Erythroblast (primary cell): ENCODE measurements at places on chromosomes 2 and 18.
A peak's percentile ranks its signal among the peaks of the same experiment; 100 is the strongest.

GRCh38 chr2:220855296-220855695, 716.8 kb downstream of the EPHA4 start:
- no peak for DNase-seq

DNA sequence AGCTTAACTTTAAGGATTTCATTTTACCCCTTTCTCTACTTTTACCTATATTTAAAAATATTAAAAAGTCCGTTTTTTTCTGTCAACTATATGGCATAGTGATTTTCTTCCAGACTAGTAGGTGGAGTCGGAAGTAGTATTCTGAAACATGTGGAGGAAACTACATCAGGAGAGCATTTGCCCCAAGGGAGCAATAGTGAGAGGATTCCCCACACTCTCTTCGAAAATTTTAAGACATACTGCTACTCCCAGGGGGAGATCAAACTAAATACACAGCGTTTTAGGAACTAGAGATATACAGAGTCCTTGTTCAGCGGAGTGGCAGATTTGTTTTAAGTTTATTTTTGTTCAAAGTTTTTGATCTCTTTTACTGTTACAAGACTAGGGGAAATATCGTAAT, 40.6 kb downstream of the METAP1D start:
- no peak for DNase-seq

DNA sequence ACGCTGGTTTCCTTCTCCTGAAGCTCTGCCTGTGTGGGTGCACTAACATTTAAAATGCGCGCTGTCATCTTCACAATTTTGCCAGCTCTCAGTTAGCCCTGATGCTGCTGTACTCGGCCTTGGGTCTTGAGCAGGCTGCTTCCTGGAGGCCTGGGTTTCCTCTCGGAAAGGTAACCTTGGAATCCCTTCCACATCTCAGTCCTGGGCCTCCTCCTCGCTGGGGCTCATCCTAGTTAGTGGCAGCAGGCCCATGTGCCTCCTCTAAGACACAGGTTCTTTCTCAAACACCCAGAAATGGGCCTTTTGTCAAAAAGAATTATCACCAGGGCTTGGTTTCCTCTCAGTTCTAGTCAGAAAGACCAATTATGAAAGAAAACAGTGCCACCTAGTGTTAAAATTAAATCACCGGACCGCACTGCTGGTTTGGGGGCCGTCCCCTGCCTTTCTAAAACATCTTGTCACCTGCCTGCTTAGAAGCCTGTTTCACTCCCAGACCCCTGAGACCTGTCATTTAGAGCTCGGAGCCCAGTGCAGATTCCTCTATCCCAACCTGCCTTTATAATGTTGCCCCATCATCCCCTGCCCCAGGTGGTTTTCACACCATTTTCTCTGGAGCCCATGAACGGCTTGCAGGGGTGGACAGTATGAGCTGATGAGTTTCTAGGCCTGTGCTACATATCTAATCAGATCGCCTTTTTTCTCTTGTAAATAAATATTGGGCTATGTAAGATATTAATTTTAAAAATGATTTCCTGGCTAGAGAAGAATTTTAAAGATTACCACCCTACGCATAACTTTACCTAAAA, 42.4 kb downstream of the HK2 start:
- peak; percentile 64 for DNase-seq

DNA sequence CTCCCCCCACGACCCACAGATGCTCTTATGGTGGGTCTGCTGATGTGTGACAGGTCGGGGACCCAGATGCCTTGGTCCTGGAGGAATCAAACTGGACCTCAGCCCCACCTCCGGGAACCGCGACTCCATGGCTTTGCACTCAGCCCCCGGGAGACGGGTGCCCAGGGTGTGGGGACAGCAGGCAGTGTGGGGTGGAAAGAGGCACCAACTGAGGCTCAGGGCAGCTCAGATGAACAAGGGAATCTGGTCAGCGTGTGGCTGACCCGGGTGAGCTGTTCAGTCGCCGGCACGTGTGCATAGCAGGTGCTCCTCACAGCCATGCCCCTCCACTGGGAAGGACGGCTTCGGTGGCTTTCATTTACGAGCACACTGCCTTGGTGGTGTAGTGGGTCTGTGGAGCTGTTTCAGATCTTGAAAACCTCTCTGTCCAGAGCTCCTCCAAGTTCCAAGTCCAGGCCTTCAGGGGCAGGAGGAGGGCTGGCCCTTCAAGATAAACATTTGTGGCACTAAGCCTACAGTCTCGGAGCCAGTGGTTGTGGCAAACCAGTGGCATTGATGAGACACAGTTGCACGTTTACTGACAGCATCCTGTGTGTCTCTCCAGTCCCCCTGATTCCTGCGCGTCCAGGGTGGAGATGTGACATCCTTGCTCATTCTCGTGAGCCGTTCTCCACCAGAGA, 471.2 kb upstream of the HS6ST1 start:
- no peak for DNase-seq

GRCh38 chr2:203584784-203585183, 49.7 kb upstream of the RAPH1 start:
- no peak for DNase-seq
